ENCODE measurements at places on chromosomes 5 and 9.

DNA sequence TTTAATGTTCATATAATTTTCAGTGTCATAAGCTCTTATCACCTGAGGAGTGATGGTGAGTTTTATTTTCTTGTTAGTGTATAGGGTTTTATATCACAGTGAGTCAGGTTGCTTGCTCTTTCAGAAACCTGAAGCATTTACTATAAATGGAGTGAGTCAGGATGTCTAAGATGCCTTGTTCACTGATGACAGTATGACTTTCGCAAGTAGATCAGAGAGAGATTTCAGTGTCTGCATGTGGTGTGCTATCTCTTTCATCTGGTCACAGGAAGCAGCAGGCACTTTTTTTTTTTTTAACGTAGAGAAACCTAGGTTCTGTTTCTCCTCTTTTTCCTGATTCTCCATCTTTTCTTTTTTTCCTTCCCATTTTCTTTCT lies 237.1 kb downstream of the DMRTA1 start:
- DNase-seq, result no peak

DNA sequence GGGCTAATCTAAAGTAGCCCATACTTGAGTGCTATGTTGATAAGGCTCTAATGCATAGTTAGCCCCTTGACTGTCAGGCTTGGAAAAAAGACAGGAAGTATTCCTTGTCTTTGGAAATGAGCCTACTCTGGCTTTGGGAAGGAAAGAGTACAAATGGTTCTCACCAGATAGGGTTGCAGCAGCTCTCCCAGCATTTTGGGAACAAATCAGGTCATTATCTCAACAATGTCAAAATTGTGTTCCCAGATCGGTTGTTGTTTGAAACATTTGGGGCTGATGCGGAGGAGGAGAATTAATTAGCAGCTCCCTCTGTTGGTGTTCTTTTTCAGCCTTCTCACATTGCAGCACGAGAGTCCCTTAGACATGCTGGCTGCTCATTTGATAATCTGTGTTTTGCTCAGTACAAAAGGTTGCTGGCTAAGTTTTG lies 294.7 kb upstream of the DMRT1 start:
- no peak for DNase-seq

- DNase-seq, result no peak
Observed at GRCh38 chr5:137613554-137614265, 114.6 kb upstream of the SPOCK1 start.

DNA sequence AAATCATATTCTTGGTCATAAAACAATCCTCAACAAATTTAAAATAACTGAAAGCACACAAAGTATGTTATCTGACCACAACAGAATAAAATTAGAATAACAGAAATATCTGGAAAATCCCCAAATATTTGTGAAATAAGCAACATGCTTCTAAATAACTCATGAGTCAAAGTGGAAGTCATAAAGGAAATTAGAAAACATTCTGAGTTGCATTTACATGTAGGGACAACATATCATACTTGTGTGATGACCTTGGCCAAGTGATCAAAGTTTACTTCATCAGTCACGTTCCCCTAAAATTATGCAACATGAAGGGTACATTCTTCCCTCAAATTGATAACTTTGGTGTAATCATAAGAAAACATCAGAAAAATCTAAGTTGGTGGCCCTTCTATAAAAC lies 64.7 kb downstream of the CSF2 start:
- DNase-seq, result no peak

- no peak for DNase-seq
Observed at GRCh38 chr9:12880406-12881015, 105.7 kb downstream of the LURAP1L start.

DNA sequence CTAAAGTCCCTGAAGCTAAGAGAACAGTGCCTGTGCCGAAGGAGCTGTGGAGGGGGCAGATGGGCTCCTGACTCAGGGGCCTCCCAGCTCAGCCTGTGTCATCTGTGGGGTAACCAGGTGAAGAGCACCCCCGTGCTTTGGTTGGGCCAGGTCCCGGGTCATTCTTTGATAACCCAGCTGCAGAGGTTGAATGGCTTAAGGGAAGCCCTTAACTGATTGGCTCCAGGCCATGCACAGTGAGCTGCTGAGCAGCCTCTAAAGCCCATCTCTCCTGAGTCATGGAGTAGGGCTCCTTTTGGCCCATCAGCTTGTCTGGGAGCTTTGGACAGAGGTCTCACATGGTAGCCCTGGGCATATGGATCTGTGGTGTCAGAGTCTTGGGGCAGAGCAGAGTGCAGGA lies 28.7 kb downstream of the COL27A1 start:
- DNase-seq, result no peak

DNA sequence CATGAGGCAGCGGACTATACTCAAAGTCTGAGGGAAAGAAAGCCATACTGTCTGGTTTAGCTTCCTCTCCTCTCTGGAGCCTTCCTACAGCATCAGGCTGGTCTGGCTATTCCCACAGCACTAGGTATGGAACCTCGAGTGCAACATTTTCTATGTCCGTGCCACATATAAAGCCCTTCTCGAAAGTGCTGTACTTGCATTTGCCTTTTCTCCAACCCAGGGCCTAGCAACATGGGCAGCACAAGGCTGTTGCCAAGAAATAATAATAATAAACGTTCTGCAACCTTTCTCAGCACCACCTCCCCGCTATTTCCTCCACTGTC lies 804 bp downstream of the MED10 start:
- DNase-seq, result no peak

- no peak for DNase-seq
Observed at GRCh38 chr5:65262096-65262495, 219.6 kb downstream of the ADAMTS6 start.

DNA sequence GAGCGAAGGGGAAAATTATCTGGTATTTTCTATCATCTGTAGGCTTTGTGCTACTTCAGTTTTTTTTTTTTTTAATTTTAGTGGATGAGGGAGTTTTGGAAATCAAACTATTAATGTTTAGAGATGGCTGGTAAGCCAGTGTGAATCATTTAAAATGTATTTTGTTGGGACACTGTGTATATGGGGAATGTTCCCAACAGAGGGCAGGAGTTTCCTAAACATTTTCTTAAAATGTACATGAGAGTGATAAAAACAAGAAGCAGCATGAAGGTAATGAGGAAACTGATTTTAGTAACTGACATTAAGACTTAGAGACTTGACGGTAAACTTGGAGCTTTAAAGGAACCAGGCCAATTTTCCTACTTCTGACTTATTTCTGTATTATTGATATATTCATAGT lies 68.2 kb upstream of the ITGA2 start:
- DNase-seq, result no peak

GRCh38 chr5:171469326-171469725 lies 49.9 kb downstream of the FGF18 start:
- DNase-seq, result no peak

GRCh38 chr9:137666955-137667670 lies 48.3 kb downstream of the EHMT1 start:
- no peak for DNase-seq

DNA sequence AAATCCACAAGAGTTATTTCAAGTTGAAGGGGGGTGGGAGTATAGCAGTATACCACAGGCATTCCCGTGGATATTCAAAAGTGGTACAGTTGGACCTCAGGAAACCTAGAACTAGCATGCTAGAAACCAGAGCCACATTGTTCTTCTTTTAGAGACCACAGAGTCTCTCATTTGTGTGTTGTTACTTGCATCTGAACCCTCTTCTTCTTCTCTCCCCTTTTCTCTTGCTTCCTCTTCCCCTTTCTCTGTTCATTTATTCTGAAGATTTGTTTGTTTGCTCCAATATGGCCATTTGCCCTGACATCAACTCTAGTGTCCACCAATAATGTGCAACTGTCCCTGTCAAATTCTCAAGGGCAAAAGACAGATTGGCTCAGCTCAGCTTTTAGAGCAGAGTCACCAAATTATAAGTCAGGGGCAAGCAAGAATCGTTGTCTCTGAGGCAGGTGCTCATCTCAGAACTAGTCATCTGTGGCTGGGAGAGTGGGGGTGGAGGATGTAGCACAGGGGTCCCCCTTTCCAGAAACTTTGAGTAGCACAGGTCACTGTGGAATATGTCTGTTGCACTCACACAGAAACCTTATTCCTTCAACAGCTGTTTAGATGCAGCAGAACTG lies 321.1 kb downstream of the ARRDC3 start:
- DNase-seq, result no peak

GRCh38 chr9:138022121-138022741 lies 144.6 kb downstream of the CACNA1B start:
- no peak for DNase-seq

DNA sequence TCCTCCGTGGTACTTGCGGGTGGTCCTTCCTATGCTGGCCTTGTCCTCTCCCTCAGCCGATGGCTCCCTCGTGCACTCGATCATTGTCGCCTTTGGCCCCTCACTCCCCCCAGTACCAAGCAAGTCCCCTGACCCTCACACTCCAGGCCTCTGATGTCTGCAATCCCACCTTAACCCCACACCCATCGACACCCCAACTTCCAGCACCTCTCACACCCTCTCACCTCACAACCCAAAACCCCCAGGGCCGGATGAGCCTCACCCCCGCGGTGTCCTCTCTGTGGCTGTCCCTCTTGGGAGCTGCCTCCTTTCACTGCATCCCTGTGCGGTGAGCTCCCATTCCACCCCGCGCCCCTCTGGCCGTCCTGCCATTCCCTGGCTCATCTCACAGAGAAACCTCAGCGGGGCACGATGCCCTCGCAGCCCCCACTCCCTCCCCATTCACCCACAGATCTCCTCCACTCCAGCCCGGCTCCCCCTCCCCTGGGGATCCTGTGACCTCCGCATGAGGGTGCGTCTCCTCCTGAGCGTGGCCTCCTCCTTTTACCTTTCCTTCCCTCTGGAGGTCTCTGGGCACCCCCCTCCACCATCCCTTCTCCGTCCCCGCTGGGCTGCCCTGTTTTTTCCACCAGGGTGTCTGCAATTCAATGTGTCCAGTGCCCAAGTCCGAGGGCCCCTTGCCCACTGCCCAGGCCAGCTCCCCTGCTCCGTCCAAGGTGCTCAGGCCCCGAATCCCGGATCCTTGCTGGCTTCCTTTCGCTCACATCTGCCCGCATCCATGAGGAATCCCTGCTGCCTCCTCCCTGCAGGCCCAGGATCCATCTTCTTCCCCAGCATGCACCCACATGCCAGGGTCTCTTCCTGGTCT lies 15.8 kb upstream of the RNU6ATAC start:
- no peak for DNase-seq

GRCh38 chr9:19481971-19482404 lies 73.2 kb downstream of the ACER2 start:
- DNase-seq, result no peak

DNA sequence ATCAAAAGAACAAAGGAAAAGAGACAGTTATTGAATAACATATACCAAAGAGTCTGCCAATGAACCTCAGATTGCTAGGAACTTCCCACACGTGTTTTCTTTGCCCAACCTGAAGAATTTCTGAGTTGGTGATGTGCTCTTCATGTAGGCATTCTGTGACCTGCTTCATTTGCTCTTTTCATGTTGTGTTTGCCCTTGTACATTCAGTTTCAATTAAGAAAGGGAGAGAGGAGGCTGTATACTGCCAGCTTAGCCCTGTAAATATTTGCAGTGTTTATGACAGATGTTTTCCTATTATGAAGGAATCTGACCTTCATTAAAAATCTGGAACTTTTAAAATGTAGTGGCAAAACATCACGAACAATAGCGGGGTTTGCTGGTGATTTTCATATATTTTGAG lies 168.5 kb downstream of the GAS1 start:
- no peak for DNase-seq

DNA sequence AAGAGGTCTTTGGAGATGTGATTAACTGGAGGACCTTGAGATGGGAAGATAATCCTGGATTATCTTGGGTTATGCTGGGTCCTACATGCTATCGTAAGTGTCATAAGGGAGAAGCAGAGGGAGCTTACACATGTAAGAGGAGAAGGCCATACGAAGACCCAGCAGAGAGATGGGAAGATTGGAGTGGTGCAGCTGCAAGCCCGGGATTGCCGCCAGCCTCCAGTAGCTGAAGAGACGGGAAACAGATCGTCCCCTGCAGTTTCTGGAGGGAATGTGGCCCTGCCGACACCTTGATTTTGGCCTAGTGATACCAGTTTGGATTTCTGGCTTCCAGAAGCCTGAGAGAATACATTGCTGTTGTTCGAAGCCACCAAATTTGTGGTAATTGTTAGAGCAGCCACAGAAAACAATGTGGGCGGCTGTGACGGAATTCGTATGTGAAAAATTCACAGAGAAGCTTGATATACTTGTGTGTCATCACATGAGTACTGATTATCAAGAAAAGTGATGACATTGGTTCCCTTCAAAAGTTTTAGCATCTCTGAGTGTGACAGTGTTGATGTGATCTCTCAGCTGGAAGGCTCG lies 86.9 kb downstream of the CYFIP2 start:
- DNase-seq, result no peak

DNA sequence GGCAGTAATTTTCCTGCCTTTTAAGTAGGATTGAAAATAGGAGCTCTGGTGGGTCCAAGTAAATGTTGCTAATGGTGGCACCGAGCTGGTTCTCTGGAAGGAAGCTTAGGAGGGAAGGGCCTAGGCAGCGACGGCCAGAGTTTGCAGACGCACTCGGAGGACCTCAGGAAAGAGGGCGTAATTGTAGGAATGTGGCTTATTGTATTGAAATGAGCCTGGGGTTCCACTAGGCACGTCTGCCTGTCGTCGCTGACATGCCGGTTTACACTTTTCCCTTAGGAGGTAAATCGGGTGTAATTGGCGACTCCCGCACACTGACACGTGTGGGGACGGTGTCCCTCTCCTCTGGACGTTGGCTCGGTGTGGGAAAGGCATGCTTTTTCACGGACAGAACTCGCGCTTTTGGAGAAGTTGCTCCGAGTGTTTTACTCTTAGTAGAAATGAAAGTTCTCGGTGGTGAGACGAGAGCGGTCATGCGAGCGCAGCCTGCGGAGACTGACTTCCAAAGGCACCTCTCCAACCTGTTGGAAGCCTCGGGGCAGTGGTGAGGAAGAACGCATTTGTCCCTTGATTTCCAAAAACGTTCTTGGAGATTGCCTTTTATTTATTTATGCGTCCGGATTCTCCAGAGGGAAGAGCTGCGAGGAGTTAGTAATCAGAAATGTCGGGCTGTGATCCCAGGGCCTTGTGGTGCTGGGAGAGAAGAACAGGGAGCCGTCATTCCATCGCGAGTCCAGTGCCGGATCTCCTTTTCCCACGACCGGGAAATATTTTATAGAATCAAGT lies 1.3 kb downstream of the NR4A3 start:
- DNase-seq, result no peak

GRCh38 chr9:2324742-2325141 lies 296.8 kb upstream of the VLDLR start:
- DNase-seq, result no peak

GRCh38 chr9:32566770-32567169 lies 6.2 kb downstream of the NDUFB6 start:
- no peak for DNase-seq

DNA sequence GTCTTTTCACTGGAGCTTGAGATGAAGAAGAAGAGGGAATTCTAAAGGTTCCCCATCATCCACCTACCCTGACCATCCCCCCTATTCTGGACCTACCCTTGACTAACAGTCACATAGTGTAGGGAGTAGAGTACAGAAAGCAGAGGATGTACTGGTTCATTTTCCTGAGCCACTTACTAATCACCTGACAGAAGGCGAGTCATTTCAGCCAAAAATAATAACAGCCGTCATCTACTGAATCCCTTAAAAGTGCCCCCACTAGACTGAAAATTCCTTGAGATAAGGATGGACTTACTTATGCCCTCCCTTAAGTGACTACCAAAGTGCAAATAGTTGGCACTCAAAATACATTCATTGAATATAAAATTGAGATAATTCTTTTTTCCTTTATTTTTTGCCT lies 112.2 kb downstream of the FOXD1 start:
- no peak for DNase-seq

GRCh38 chr5:113226116-113226736 lies 208.6 kb downstream of the TSSK1B start:
- DNase-seq, result no peak

All from activated gamma-delta T cell treated with Interleukin-2 at 50 U/mL for 16 hours (primary cell).